Activated naive CD4-positive, alpha-beta T cell (primary cell): ENCODE measurements at places on chromosomes 7 and 10.

DNA sequence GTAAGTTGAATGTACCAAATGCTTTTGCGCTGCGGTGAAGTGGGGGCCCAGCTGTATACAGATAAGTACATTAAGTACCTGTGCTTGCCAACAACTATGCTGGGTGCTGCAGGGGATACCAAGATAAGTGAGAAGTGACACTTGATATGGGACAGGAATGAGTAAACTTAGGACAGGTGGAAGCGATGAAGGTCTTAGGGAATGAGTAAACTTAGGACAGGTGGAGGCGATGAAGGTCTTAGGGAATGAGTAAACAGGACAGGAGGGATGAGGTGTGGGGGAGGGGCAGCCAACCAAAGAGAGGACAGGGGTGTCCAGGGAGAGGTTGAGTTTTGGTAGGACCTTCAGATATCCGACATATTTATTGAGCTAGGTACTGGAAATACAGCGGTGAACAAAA, 1.4 kb downstream of the MDH2 start:
- no peak for DNase-seq

DNA sequence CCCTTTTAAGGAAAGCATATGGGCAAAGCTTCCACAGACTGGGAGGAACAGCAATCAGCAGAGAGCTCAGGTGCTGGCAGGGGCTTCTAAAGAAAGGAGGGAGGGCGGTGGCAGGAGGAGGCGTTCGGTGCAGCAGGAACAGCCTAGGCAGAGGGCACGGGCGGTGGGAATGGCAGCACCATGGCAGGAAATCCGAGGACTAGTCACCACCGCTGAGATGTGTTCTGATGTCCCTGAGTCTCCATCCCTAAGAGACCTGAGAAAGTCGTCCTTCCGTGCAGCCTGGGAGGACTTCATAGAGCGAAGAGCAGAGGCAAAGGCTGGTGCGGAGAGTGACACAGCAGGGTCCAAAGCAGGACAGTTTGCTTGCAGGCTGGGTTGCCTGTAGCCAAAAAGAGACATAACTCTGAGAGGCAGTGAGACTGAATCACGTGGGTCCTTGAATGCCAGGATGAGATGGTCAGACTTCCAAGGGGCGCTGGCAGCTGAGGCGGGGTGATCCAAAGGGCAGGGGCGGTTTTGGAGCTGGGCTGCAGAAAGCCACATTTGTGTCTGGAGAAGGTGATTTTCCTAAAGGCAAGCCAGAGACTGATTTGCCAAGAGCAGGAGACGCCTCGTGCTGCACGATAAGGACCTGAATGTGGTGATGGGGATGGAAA, 35.8 kb upstream of the GRID1 start:
- no peak for DNase-seq

DNA sequence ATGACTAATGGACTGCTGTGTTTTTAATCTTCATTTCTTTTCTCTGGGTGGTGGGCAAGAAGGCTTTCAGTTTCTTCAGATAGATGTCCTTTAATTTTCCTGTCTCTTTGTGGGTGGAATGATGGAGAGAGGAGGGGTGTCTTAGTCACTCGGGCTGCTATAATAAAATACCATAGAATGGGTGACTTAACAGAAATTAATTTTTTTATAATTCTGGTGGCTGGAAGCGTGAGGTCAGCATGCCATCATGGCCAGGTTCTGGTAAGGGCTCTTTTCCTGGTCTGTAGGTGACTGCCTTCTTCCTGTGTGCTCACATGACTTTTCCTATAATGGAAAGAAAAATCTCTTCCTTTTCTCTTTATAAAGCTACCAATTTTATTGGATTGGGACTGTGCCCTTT, 6.3 kb downstream of the RSBN1L start:
- no peak for DNase-seq

DNA sequence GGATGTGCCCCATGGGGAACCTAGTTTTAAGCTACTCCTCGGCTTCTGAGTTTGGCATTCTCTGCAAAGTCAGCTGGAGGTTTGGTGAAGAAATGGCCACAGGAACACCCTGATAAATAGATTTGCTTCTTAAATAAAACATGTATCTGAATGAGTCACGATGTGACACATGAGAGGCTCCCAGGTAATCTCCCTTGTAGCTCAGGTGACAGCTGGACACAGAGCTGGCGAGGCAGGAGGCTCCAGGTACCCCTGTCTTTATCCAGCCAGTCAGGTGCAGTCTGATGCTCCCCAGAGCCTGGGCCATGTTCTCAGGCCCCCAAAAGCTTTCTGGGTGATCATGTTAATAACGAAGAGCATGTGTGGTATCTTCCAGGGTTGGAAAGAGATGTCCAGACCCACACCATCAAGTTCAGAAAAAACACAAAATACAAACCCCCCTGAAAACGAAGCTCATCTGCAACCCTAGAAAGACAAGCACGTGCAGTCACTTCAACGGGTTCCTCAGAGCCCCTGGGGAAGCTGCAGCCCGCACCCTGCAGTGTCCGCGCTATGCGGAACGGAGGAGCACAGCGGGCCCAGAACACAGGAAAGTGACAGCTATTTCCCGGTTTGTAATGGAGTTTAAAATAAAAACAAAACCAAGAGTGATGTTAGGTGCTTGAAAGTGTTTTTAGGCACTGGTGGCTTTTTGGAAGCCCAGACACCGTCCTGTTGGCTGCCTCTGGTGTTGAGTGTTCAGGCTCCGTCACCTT, 69.4 kb downstream of the ZRANB1 start:
- no peak for DNase-seq

DNA sequence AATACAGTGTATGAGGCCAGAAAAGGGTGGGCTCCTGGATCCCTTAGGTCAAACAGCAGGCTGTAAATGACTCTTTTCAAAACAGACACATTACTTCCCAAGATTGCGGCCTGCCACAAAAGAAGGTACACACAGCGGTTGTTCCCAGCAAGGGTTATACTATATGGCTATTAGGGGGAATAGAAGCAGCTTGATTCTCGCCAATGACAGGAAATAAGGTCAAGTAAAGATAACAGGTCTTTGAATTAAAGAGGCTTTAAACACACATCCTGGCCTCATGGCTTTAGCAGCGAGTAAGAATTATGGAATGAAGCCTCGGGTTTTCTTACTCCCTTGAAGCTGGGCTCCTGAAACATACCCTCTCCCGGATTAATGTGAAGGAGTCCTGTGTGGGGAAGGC, 58.3 kb downstream of the CYP26A1 start:
- no peak for DNase-seq

DNA sequence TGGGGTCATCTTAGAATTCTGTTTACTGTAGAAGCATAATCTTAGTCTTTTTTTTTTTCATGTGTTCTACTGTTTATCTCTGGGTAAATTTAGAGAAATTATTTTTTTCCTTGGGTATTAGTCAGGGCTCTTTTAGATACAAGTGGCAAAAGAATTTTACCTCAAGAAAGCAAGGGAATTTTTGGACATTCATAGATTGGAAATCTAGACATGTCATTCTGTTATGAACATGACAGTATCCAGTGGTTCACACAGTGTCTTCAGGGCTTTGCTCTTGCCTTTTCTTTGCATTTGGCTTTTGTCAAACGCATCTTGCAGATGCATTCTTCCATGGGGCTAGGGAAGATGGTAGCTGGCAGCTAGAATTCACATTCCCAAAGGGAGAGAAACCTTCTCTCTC, 13.7 kb upstream of the TAS2R41 start:
- no peak for DNase-seq

- no peak for DNase-seq
Observed at GRCh38 chr7:157854066-157854891, 517.5 kb downstream of the DNAJB6 start.

DNA sequence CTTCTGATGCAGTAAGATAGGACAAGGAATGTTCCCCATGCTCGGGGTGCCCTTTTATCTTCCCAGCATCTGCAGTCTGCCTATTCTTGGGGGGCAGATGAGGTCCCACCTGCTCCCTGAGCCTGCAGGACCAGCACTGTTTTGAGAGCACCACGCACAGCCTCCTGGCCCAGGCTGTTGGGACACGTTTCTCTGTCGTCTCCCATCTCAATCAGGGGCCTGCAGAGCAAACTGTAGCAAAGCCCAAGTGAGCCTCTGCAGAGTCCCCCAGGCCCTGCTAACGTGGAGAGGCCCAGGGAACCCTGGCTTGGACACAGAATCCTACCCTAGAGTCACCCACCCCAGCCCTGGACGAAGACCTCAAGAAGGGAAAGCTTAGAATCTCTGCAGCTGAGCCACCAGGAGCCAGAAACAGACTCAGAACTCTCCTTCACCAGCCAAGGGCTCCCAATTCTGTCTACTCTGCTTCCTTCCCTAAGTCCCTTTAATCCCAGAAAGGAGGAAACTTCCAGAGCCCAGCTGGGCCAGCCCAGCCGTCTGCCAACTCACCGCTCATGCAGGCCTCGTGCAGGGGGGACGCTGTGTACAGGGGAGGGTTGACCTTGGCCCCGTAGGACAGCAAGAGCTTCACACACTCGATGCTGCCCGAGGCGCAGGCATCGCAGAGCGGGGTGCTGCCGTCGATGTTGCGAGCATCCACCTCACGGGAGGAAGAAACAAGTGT, 15.6 kb downstream of the ASB13 start:
- DNase-seq = no peak

- no peak for DNase-seq
Observed at GRCh38 chr10:78471723-78472550, 438.3 kb downstream of the RPS24 start.

DNA sequence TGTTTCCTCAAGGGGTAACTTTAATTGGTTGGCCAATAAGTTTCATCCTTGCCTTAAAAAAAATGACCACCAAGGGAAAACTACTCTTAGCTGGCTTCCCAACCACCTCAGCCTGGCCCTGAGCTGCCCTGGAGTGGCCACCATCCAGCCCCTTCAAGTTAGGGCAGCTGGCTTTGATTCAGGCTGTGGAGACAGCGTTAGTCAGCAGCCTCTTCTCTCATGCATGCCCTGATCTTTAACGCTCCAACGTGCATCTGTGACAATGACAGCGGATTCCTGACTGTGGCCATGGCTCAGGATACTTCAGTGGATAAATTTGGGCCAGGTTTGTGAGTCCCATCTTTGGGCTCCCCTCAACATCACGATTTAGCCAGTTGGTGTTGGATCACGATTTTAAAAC, 111.6 kb downstream of the RBM20 start:
- DNase-seq = no peak

DNA sequence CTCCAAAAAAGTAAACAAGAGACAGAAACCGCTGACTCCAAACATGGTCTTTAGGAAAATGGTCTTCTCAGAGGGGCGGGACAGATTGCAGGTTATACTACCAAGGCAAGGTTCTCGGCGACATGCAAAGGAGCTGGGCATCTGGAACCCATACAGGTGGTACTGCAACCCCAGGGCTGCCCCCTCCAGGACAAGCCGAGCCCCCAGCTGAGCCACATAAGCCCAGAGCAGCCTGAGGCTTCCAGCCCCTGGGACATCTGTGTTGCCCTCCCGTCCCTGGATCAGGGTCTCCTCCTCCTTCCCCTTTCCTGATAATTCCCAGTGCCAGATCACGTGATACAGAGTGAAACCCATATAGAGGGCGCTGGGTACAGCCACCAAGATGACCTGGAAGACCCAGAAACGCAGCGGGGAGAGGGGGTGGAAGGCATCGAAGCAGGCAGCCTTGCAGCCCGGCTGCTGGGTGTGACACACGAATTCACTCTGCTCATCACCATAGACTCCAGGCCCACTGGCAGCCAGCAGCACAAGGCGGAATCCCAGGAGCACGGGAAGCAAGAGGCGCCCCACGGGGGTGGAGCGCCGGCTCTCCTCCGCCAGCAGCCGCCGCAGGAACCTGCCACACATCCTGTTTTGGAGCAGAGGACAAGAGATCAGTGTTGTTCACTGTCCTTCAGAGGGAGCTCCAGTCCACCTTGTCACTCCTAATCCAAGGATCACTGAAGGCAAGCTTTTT, at the start of gene GJC3:
GJC3 (minus strand) TSS at position 627 of the 736 bp plus-strand sequence; CDS start at position 627, 0 bp downstream.
- DNase-seq = no peak

- DNase-seq = no peak
Observed at GRCh38 chr7:135509589-135509838, 388 bp downstream of the CNOT4 start.
